ENCODE measurements at places on chromosomes 2 and 18. TPM values are rescaled to one million over a fixed set of nuclear protein-coding genes. Genes with fewer than 3 reads are reported as not detected.

HOXD11 gene
- total RNA-seq: not detected

- H3K27me3 ChIP-seq: no peaks in the 10 kb centered on the region
- no peaks in the 10 kb centered on the region for H3K36me3 ChIP-seq
- peaks cover 53% of the 10 kb centered on the region for H3K4me1 ChIP-seq
- no peak for DNase-seq
- peak overlapping the region; percentile 3 for H3K27ac ChIP-seq
These were observed 208.2 kb downstream of the PRKCE start for GRCh38 chr2:45859682-45860081.

GRCh38 chr2:32498306-32498705 lies 129.5 kb upstream of the TTC27 start:
- H3K27me3 ChIP-seq: no peaks in the 10 kb centered on the region
- H3K36me3 ChIP-seq: peaks cover 20% of the 10 kb centered on the region
- H3K27ac ChIP-seq: no peak overlapping the region

EFHD1 gene
- 0.13 TPM for total RNA-seq

DNA sequence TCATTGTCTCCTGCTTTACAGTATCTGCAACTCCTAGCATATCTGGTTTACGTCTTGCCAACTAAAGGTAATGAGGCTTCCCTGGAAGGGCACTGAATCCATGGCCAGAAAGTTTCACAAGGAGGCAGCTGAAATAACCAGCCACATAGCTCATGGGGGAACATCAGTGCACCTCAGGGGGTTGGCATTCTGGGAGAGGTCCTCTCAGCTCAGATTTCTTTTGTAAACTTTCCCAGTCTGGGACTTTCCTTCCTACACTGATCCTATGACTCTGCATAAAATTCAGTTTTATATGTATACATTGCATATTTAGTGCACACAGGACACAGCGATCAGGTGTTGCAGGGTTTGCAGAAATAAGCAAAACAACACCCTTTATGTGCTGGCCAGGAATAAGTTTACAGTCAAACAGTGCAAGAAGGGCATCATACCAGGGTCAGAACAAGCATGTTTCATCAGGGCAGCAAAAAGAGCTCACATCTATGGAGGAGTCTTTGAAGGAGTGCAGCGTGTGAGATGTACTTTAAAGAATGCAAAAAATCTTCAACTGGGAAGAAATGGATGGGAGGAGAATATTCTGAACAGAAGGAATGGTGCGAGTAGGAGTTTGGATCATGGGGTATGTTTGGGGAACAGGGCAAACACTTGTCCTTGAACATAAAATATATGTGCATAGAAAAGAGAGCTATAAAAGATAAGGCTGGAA lies 240.6 kb upstream of the RAB12 start:
- DNase-seq: no peak
- peaks cover 24% of the 10 kb centered on the region for H3K27me3 ChIP-seq
- H3K36me3 ChIP-seq: no peaks in the 10 kb centered on the region
- no peak overlapping the region for H3K4me3 ChIP-seq
- H3K4me1 ChIP-seq: peaks cover 5% of the 10 kb centered on the region
- no peak overlapping the region for H3K27ac ChIP-seq

DNA sequence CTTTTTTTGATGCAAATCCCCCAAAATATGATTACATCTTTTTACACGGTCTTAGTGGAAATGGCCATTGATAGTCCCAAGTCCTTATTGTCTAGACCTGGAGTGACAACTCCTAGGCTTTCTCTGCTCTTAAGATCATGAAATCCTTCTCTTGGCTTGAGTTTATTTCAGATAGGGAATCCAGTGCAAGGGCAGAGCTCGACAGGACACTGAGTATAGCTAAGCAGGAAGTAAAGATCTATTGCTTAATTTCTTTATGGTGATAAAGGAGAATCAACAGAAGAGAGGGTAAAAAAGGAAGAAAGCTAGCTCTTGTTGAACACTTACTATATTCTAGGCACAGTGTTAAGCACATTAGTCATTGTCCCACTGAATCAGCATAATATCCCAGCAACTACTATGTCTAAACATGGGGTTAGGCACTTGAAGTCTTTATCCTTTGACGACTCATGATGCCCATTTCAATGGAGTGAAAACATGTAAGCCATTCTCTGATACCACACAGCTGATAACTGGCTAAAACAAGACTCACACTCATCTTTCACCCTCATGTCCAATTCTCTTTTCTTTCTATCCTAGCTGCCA lies 74.1 kb upstream of the LRATD1 start:
- H3K4me3 ChIP-seq: no peak overlapping the region
- no peaks in the 10 kb centered on the region for H3K27me3 ChIP-seq
- H3K36me3 ChIP-seq: no peaks in the 10 kb centered on the region
- DNase-seq: no peak
- no peak overlapping the region for H3K27ac ChIP-seq

- H3K27me3 ChIP-seq: peaks cover 12% of the 10 kb centered on the region
- no peak overlapping the region for H3K4me3 ChIP-seq
- H3K4me1 ChIP-seq: peaks cover 38% of the 10 kb centered on the region
- no peaks in the 10 kb centered on the region for H3K36me3 ChIP-seq
- H3K27ac ChIP-seq: peak overlapping the region; percentile 72
These were observed 43.2 kb downstream of the LDLRAD4 start for GRCh38 chr18:13261661-13262357.

DNA sequence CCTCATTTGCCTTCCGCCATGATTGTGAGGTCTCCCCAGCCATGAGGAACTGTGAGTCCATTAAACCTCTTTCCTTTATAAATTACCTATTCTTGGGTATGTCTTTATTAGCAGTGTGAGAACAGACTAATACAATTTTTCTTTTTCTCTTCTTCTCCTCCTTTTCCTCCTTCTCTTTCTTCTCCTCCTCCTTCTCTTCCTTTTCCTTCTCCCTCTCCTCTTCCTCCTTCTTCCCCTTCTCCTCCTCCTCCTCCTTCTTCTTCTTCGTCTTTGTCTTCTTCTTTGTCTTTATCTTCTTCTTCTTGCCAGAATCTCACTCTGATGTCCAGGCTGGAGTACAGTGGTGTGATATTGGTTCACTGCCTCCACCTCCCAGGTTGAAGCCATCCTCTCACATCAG lies 20.2 kb downstream of the SKA1 start:
- H3K27ac ChIP-seq: no peak overlapping the region
- no peaks in the 10 kb centered on the region for H3K4me1 ChIP-seq
- DNase-seq: no peak
- H3K4me3 ChIP-seq: no peak overlapping the region
- H3K27me3 ChIP-seq: peaks cover 2% of the 10 kb centered on the region
- peaks cover 21% of the 10 kb centered on the region for H3K36me3 ChIP-seq

TMEM182 gene
- 2.1 TPM for total RNA-seq

DNA sequence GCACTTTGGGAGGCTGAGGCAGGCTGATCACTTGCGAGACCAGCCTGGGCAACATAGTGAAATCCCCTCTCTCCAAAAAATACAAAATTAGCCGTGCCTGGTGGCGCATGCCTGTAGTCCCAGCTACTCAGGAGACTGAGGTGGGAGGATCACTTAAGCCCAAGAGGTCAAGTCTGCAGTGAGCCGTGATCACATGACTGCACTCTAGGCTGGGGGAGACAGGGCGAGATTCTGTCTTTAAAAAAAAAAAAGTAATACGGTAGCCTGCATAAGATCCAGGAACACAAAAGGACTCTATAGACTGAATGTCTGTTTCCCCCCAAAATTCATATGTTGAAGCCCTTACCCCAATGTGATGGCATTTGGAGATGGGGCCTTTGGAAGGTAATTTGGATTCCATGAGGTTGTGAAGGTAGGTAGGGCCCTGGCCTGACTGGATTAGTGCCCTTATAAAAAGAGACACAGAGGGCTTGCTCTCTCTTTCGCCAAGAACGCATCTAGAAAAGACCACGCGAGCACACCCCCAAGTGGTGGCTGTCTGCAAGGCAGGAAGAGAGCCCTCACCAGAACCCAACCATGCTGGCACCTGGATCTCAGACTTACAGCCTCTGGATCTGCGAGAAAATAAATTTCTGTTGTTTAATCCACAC lies 17.0 kb downstream of the MBOAT2 start:
- H3K4me1 ChIP-seq: no peaks in the 10 kb centered on the region
- H3K4me3 ChIP-seq: no peak overlapping the region
- H3K27ac ChIP-seq: no peak overlapping the region
- H3K36me3 ChIP-seq: no peaks in the 10 kb centered on the region
- no peak for DNase-seq

- H3K4me3 ChIP-seq: no peak overlapping the region
- peaks cover 1% of the 10 kb centered on the region for H3K36me3 ChIP-seq
- H3K4me1 ChIP-seq: no peaks in the 10 kb centered on the region
- DNase-seq: no peak
These were observed 10.7 kb downstream of the FN1 start for GRCh38 chr2:215425021-215425782.

DNA sequence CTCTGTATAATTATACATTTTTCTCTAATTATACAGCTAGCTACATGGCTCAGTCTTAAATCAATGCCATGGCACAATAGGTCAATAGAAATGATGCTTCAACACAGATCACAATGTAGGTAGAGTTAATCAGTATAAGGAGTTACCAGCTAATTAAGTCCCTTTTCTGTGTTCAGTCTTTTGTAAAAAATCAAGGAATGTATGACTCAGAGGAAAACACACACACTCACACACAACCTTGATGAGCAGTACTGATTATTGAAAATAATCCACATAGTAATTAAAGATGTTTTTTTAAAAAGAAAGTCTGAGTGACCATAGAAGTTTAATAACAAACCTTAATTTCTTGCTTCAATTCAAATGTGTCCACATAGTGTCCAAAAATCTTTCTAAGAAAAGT lies 691.3 kb downstream of the LRP1B start:
- H3K36me3 ChIP-seq: no peaks in the 10 kb centered on the region
- no peaks in the 10 kb centered on the region for H3K27me3 ChIP-seq
- DNase-seq: no peak
- no peaks in the 10 kb centered on the region for H3K4me1 ChIP-seq
- H3K4me3 ChIP-seq: no peak overlapping the region

NDC80 gene
- 42.6 TPM for total RNA-seq

DNA sequence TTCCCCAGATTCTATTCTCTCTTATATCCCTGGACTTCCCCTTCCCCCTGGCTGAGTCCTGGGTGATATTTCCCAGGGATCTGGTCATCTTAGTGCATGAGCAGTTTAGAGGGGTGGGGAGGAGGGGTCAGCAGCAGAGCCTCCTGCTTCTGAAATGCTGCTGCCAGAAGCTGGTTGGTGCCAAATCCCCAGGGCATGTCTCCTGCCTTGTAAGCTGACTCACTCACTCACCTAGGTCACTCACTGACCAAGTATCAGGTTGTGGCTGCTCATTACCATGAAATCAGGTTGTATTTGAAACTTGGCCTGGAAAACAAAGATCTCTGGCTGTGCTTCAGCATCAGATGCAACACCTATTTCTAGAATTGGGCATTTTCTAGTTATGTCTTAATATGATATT lies 14.3 kb downstream of the GPR39 start:
- no peak overlapping the region for H3K27ac ChIP-seq
- H3K4me1 ChIP-seq: no peaks in the 10 kb centered on the region
- H3K27me3 ChIP-seq: no peaks in the 10 kb centered on the region
- H3K36me3 ChIP-seq: no peaks in the 10 kb centered on the region
- no peak overlapping the region for H3K4me3 ChIP-seq
- DNase-seq: no peak

- peak; percentile 14 for DNase-seq
- peaks cover 11% of the 10 kb centered on the region for H3K27me3 ChIP-seq
- no peaks in the 10 kb centered on the region for H3K36me3 ChIP-seq
- H3K4me1 ChIP-seq: peaks cover 18% of the 10 kb centered on the region
- H3K4me3 ChIP-seq: no peak overlapping the region
These were observed 32.8 kb downstream of the GRHL1 start for GRCh38 chr2:9984217-9984739.

DNA sequence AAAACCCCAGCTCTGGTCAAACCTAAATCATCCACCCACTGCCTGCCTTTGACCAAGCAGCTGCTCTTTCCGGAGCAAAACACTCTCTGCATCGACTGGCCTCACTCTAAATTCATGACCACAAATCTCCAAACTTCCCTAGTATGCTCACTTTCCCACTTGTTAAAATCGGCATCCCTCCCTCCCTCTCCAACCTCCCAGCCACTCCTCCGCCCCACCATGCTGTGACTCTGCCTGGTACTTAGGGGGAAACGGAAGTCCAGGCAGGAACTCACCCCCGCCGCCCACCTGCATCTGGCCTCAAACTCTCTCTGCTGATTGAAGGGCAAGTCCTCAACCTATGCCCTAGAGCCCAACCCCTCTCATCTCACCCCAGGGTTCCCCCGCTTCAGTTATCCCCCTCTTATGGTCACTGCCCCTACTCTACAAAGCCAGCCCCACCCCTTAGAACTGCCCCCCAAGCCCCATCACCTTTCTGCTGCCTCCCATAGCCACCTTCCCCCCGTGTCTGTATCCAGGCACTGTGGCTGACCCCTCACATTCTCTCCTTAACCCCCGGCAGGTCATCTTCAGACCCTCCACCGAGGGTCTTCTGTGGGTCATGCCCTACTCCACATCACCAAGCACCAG lies 3.8 kb upstream of the ADRA2B start:
- no peak overlapping the region for H3K27ac ChIP-seq
- no peak for DNase-seq
- no peaks in the 10 kb centered on the region for H3K36me3 ChIP-seq
- peaks cover 28% of the 10 kb centered on the region for H3K4me1 ChIP-seq
- H3K4me3 ChIP-seq: no peak overlapping the region
- peaks cover 37% of the 10 kb centered on the region for H3K27me3 ChIP-seq

DNA sequence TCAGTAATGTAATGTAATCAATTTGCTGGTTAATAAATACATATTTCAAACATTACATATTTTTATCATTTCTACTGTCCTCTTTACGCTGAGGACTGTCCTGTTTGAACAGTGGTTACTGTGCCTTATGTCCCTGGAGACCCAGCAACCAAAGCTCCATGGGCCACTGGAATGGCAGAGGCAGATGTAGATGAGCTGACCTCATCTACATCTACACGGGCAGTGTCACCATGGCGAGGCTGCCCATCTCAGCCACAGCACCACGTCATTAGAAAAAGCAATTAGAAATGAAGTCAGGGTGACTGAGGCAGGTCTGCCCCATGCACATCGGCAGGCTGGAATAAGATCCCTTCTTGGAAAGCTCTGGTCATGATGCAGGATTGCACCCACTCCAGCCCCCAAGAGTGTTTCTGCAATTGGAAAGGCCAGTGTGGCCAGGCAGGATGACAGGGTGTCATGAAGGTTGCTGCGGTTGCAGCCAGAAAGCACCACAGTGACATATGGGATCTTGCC lies 237.5 kb downstream of the NDUFA10 start:
- no peaks in the 10 kb centered on the region for H3K4me1 ChIP-seq
- no peak overlapping the region for H3K4me3 ChIP-seq
- peaks cover 19% of the 10 kb centered on the region for H3K27me3 ChIP-seq

GRCh38 chr2:14944562-14945346 lies 312.2 kb downstream of the LRATD1 start:
- no peak overlapping the region for H3K27ac ChIP-seq
- no peaks in the 10 kb centered on the region for H3K4me1 ChIP-seq
- H3K36me3 ChIP-seq: no peaks in the 10 kb centered on the region
- H3K4me3 ChIP-seq: no peak overlapping the region
- no peak for DNase-seq

DNA sequence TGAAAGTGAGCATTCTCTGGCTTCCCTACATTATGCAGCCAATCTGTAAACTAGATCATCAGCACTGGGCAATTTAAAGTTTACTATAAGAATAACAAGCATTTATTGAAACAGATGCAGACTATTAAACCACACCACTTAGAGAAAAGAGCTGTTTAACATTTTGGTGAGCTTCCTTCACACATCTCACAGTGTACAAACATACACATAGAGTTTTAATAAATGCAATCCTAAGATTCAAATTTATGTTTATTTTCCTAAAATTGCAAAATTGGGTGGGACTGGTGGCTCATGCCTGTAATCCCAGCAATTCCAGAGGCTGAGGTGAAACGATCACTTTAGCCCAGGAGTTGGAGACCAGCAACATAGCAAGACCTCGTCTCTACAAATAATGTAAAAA lies 199.3 kb downstream of the SH3BP4 start:
- no peak for DNase-seq
- peaks cover 5% of the 10 kb centered on the region for H3K27me3 ChIP-seq
- H3K36me3 ChIP-seq: no peaks in the 10 kb centered on the region
- no peak overlapping the region for H3K4me3 ChIP-seq

TUBB8B gene
- not detected for total RNA-seq

Data from activated T-helper 1 cell treated with anti-CD3 and anti-CD28 coated beads, Interleukin-12 subunit alpha, Interleukin-12 subunit beta, Interleukin-2, Interleukin-4 antibody, amounts not matched to agents 30 ng/mL and 10 ng/mL and 1 ng/mL, durations not matched to agents 14 hours and 24 hours and 36 hours (primary cell).